Karpas-422 (cell line): ENCODE measurements at places on chromosomes 11 and 22. TPM values are rescaled to one million over a fixed set of nuclear protein-coding genes. Genes with fewer than 3 reads are reported as not detected.

CRACR2B gene
- total RNA-seq, result 0.48 and 1.5 TPM in 2 replicates

GP1BB gene
- total RNA-seq, result not detected in 2 replicates

- no peak overlapping the region for H3K4me3 ChIP-seq
- no peak for DNase-seq
- H3K27ac ChIP-seq, result no peak overlapping the region
- H3K27me3 ChIP-seq, result no peaks in the 10 kb centered on the region
Observed at GRCh38 chr11:27076121-27076589, 35.5 kb downstream of the BBOX1 start.

- no peaks in the 10 kb centered on the region for H3K36me3 ChIP-seq
- no peaks in the 10 kb centered on the region for H3K4me1 ChIP-seq
- no peak for DNase-seq
- no peak overlapping the region for H3K4me3 ChIP-seq
- peaks cover 2% of the 10 kb centered on the region; the same call in 1 of the 2 replicates for H3K27me3 ChIP-seq
- no peak overlapping the region for H3K27ac ChIP-seq
Observed at GRCh38 chr22:28395520-28395919, 284.1 kb downstream of the TTC28 start.

GLYATL1 gene
- not detected in 2 replicates for total RNA-seq

DNA sequence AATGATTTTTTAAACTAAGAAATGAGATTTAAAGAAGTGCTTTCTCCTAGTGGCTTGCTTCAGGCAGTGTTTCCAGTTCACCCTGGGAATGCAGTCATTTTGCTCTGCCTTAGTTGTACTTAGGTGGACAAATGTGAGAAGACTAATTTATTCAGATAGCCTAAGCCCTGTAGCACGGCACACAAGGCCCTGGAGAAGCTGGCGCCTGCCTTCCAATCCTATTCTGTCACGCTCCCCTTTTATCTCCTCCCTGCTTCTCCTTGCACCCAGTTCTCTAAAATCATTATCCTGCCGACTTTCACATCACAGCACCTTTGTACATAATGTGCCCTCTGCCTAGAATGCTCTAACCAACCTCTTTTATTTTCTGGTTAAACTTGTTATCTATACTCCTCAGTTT, 64.0 kb downstream of the PPME1 start:
- H3K27ac ChIP-seq, result no peak overlapping the region
- peaks cover 55% of the 10 kb centered on the region for H3K36me3 ChIP-seq
- DNase-seq, result no peak
- H3K4me1 ChIP-seq, result no peaks in the 10 kb centered on the region
- no peaks in the 10 kb centered on the region for H3K27me3 ChIP-seq

ARHGAP8 gene
- total RNA-seq, result not detected in 2 replicates
